Frontal cortex (tissue), 4 donors: ENCODE measurements at places on chromosomes 1 and 21. TPM values are rescaled to one million over a fixed set of nuclear protein-coding genes. Genes with fewer than 3 reads are reported as not detected.

Gene IL22RA1
- total RNA-seq: not detected

Gene CCDC181
- total RNA-seq: 7.3 TPM

Gene SMCP
- total RNA-seq: not detected

- no peak for DNase-seq
Measured at GRCh38 chr1:15264769-15265168, 17.7 kb downstream of the FHAD1 start.

GRCh38 chr1:58524353-58524945 lies 22.1 kb downstream of the OMA1 start:
- no peak for DNase-seq

- DNase-seq: no peak
Measured at GRCh38 chr1:179448437-179449149, 82.8 kb downstream of the AXDND1 start.

GRCh38 chr21:44304877-44305293 lies 5.0 kb downstream of the PFKL start:
- DNase-seq: peak; percentile 70

- peak; percentile 38 for DNase-seq
Measured at GRCh38 chr1:110634455-110635311, 28.5 kb upstream of the KCNA2 start.

- no peak for DNase-seq
Measured at GRCh38 chr1:94856004-94856403, 35.8 kb downstream of the SLC44A3 start.

GRCh38 chr1:82052563-82052962 lies 251.8 kb downstream of the ADGRL2 start:
- no peak for DNase-seq

DNA sequence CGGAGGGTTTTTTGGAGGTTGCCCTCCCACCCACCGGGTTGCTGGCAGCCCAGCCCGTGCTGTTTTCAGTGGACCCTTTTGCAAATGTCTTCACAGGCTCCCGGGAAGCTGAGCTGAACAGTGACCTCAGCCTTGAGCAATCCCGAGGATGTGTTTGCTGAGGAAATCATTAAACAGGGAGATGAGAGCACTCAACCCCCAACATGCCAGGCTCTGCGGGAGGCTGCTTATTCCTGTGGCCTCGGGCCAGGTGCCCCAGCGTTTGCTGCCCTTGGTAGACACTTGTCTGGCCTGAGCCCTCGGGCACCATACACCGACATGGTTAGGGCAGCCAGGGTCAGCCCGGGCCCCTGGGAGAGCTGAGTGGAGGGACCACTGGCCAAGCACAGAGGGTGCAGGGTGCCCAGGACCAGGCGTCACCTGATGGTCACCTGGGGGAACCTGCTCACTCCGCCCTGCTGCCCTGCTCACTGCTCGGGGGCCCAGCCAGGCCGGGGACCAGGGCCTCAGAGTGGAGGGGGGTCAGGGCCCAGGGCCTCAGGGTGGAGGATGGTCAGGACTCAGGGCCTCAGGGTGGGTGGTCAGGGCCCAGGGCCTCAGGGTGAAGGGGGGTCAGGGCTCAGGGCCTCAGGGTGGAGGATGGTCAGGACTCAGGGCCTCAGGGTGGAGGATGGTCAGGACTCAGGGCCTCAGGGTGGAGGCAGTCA lies 42.5 kb upstream of the POFUT2 start:
- no peak for DNase-seq
